ENCODE measurements at places on chromosomes 11 and 22. TPM values are rescaled to one million over a fixed set of nuclear protein-coding genes. Genes with fewer than 3 reads are reported as not detected.

Gene FOLR1
- total RNA-seq = 0.58 TPM

Gene BBOX1
- not detected for total RNA-seq

Gene XKR3
- not detected for total RNA-seq

Gene ANO9
- not detected for total RNA-seq

Gene OR2AT4
- total RNA-seq = not detected

Gene APOL6
- 10.8 TPM for total RNA-seq

Gene RIC3
- not detected for total RNA-seq

Gene MUC5AC
- under 0.01 TPM for total RNA-seq

Gene OR4B1
- not detected for total RNA-seq

Gene ART5
- not detected for total RNA-seq

Gene GAL
- total RNA-seq = not detected

Gene LRP4
- 2.8 TPM for total RNA-seq

Gene EXT2
- 101 TPM for total RNA-seq

Gene P2RY6
- 0.21 TPM for total RNA-seq

Gene CSF2RB
- not detected for total RNA-seq

Gene UCP3
- 2.2 TPM for total RNA-seq
